NCI-H524 (cell line): ENCODE measurements at places on chromosomes 6 and 20.

GRCh38 chr20:50286609-50287008 lies 96.0 kb downstream of the CEBPB start:
- DNase-seq, result no peak

- no peak for DNase-seq
Measured at GRCh38 chr20:18197382-18198070, 59.9 kb downstream of the KAT14 start.

- DNase-seq, result no peak
Measured at GRCh38 chr6:133165235-133165634, 75.9 kb upstream of the EYA4 start.

- no peak for DNase-seq
Measured at GRCh38 chr6:113304116-113304515, 553.0 kb upstream of the MARCKS start.

DNA sequence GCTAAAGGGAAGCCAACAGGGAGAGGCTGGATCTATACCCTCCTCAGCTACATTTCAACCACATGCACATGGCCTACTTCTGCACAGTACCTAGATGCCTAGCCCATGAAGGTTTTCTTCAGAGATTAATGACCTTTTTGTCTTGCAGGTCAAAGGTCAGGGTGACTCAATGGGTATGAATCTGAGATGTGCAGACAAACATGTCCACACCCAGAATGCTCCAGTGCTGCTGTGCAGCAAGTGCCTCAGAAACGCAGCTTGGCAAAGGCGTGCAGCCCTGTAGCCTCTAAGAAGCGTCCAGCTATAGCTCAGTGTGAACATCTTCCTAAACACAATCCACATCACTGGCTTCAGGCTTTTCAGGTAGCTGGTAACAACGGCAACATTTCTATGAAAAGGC lies 24.4 kb downstream of the MAP1LC3A start:
- no peak for DNase-seq

- no peak for DNase-seq
Measured at GRCh38 chr6:157613011-157613522, 210.0 kb upstream of the SNX9 start.

GRCh38 chr6:90062051-90062450 lies 167.8 kb downstream of the GJA10 start:
- no peak for DNase-seq

DNA sequence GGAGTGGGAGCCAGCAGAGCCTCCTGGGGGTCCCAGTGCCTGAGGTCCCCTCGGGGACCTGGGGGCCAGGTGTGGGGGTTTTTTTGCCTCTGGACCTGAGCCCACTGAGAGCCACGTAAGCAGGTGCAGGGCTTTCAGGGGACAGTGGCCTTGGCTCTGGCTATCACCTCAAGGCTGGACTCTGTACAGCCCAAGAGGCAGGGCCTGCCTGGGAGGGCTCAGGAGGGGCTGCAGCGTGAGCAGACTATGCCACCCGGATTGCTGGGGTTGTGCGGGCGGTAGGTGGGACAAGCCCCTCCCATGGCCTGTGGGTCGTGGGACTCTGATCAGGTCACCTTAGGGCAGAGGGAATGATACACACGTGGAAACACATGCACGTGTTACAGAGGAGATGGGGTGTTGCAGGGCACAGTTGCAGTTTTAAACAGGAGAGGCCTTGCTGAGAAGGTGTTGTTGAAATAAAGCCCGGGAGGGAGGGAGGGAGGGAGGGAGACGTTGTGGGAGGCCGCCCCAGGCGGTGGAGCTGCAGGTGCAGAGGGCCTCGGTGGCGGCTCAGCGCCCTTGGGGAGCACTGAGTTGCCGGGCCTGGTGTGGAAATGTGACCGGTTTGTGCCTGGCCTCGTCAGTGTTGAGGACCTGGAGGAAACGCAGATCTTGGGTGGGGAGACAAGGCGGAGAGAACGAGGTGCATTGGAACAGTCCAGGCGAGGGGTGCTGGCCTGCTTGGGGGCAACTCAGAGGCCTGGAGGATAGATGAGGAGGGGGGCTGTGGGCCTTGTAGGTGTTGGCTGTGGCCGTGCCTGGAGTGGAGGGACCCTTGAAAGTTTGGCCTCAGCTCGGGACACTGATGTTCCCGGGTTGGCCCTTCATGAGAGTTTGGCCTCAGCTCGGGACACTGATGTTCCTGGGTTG lies 2.3 kb downstream of the TCEA2 start:
- no peak for DNase-seq

GRCh38 chr20:1322511-1323245 lies 6.3 kb downstream of the SDCBP2 start:
- no peak for DNase-seq

- no peak for DNase-seq
Measured at GRCh38 chr6:32945108-32945760, 4.4 kb upstream of the HLA-DMB start.

DNA sequence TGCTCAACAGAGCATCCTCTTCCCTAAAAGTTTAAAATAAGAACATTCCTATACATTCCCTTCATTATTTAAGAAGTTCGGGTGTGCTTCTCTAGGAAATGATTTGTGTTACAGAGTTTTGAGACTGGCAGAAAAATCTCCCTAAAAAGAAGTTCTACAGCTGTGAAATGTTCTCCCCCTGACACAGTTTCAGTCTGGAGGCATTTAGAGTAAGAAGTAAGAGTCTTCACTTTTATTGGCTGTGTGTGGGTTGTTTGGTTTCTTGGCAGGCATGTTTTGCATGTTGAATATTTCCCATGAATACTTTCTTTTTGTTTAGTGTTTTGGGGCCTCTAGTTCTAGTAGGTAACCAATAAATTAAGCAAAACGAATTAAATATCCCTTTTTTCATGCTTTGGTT lies 195.9 kb downstream of the TENT5A start:
- no peak for DNase-seq

GRCh38 chr6:13872681-13873080 lies 52.1 kb upstream of the RNF182 start:
- DNase-seq, result no peak

DNA sequence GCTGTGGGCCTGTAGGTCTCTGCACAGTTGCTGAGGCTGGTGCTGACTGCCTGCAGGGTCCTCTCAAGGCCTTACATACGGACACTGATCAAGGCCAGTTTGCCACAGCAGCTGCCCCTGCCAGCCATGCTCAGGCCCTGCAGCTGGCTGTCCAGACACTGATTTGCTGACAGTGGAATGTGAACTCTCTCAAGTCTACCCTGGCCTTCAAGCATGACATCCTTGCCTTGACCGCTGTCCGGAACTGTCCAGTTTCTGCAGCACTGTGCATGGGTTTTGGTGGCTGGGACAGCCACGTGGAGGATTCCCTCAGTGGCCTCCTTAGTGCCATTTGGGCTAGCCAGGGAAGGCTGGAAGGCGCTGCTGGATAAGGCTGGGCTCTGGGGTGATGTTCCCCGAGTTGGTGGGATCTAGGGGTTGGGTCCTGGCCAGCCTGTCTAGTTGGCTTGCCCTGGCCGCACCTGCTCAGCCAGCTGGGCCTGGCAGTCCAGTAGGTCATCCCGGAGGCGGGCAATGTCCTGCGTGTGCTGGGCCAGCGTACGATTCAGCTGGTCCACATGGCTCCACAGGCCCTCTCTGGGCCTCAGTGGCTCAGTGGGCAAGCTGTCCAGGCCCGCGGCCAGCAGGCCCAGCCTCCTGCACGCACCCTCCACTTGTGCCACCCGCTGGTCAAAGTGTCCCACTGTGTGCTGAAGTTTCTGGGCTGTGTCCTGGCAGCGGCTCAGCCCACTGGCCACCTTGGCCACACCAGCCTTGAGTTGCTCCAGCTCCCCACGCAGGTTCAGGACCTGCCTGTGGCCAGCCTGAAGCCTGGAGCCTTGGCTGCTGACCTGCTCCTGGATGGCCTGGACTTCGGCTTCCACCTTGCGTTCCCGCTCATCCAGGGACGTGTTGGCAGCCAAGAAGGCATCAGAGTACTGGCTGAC lies 5.5 kb downstream of the EMILIN3 start:
- DNase-seq, result no peak

GRCh38 chr6:121934451-121934850 lies 465.0 kb upstream of the HSF2 start:
- no peak for DNase-seq

- DNase-seq, result no peak
Measured at GRCh38 chr20:37681384-37682112, 12.3 kb upstream of the CTNNBL1 start.

DNA sequence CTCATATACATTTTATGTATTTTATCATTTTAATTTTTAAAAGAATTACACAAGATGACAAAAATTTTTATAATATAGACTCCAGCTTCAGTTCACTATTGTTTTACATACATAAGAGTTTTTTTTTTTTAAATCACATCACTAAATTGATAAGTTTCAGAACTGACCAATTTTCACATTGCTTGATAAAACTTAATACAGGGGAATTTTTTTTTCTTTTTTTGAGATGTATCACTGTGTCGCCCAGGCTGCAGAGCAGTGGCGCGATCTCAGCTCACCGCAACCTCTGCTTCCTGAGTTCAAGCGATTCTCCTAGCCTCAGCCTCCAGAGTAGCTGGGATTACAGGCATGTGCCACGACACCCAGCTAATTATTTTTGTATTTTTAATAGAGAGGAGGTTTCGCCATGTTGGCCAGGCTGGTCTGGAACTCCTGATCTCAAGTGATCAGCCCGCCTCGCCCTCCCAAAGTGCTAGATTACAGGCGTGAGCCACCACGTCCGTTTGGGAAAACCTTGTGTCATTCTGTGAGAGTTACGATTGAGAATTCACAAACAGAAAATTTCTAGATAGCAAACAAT lies 36.6 kb upstream of the BTN3A2 start:
- DNase-seq, result peak; percentile 40

DNA sequence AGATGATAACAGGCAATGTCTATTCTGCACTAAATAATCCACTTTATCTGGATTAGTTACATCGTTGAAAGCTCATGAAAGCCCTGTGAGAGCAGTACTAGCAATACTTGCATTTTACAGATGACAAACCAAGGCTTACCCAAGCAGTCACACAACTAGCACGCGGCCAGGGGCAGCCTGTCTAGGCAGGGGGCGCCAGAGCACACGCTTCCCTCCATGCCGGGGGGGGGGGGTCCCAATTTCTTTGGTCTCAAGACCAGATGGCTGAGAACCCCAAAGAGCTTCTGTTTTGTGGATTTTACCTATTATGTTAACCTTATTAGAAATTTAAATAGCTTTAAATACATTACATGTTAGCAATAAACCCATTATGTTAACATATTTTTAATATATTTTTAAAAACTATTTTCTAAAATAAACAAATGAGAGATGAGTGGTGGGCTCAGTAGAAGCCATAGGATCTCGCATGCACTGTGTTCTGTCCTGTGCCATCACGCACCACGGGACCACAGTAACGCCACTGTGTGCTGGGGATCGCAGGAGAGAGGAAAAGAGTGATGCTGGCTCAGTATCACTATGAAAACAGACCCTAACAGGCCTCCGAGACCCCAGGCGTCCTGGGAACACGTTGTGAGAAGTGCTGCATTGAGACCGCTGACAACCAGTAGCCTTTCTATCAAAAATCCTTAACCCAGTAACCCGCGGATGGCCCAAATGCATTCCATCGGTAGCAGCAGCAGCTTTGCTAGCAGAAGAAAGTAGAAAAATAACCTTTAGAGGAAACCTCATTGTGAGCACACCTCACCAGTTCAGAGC lies 5.3 kb upstream of the PRR18 start:
- no peak for DNase-seq

- DNase-seq, result no peak
Measured at GRCh38 chr6:39952167-39952566, 17.9 kb upstream of the MOCS1 start.

- DNase-seq, result no peak
Measured at GRCh38 chr20:36447101-36447500, 94.2 kb upstream of the MYL9 start.

- no peak for DNase-seq
Measured at GRCh38 chr20:10982692-10983091, 308.9 kb upstream of the JAG1 start.

DNA sequence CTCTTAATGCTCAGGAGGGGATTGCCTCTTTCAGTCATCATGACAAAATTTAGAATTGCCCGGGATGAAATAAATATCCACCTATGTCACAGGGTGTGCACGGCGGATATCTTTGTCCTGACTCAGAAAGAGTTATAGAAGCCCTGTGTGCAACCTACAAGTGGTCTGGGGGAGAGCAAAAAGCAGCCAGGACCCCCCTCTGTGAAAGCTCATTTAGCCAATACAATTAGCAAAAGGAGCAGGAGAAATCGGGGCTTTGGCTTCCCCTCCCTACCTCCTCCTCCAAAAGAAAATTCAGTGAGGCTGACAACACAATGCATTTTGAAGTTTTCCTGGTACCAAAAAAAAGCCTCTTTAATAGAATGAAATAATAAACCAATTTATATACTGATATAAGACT lies 21.8 kb downstream of the FOXA2 start:
- DNase-seq, result no peak

DNA sequence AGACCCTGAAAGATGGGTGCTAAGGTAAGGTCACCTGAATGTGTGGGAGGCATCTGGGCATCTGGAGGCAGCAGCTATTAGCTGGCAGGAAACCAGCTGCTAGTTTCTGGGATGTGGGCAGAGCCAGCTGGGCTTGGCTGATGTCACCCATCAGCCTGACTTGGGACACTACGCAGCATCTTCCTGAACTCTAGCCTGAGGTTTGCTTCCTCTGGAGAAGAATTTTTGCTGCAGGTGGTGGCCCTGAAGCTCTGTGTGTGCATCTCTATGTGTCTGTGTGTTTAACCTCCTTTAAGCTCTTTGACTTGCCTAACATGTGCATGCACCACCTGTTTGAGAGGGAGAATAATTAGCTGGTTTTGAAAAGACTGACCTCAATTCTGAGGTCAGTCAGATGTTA lies 465.1 kb upstream of the CHD6 start:
- no peak for DNase-seq

- peak; percentile 95 for DNase-seq
Measured at GRCh38 chr6:98845211-98846020, 11.0 kb downstream of the POU3F2 start.
